ENCODE measurements at places on chromosomes 5 and 9.
A peak's percentile ranks its signal among the peaks of the same experiment; 100 is the strongest.

GRCh38 chr5:29822521-29822920 is 1371.0 kb upstream of the CDH6 start:
- no peak for DNase-seq

DNA sequence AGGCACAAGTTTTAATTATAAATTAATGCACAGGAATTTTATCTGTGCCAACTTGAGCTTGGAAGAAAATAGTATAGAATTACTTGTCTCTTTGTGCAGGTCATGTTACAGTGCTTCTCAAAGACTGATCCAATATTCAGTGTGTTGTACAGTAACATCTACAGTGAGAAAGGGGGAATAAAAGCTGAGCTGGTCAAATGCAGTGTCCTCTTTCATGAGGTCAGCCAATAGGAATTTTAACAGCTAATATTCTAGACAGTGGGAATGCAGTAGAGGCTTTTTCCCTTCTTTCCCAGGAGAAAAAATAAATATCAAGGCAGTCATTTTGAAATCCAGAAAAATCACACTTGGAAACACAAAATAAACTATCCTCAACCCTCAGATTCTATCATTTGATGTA is 95.7 kb upstream of the ITGA1 start:
- DNase-seq, result no peak

DNA sequence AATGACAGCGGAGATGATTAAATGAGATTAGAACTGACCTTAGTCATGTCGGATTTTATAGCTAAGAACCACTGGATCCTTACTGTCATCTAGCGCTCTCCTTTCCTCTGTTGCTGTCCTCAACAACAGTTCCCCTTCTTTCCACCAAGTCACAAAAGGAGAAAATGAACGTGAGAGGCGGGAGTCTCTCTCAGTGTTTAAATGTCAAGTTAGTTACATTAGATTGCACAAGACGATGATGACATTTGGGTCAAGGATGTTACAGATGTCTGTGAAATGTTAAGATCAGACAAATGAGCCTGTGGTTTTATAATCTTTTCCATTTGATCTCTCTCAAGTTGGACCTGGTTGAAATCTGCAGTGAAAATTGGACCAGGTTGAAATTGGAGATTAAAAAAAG is 53.5 kb downstream of the FBXO38 start:
- no peak for DNase-seq

DNA sequence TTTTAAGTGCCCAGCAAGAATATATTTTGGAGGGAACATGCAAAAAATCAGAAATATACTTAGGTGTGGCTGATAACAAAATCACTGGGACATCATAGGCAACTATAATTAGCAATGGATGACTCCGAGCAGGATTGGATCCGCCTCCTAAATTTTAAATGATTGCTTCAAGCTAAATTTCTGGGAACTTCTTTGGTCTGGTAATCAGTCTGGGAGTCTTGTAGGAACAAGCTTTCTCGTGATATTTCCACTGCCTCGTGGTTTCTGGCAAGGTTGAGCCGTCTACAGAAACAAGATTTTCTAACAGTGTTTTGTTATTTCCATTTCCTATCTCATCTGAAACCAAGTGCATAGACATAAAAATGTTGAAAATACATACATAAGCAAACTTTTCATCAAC is 232.6 kb downstream of the BNC2 start:
- no peak for DNase-seq

DNA sequence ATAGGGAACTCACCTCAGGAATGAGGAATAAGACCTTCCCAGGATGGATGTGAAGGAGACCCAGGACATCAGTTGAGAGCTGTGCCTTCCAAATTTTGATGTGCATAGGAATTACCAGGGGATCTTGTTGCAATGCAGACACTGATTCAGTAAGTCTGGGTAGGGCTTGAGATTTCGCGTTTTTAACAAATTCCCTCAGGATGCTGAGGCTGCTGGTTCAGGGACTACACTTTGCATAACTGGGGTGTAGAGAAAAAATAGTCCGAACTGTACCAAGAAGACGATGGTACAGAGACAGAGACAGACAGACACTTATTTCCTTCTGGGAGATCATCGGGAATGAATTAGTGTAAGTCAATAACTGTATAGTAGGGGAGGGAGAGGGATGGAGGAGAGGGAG is 82.3 kb upstream of the FREM1 start:
- no peak for DNase-seq

- DNase-seq, result no peak
Observed at GRCh38 chr5:81751836-81752643, 1.1 kb upstream of the SSBP2 start.

- DNase-seq, result no peak
Observed at GRCh38 chr5:6820851-6821479, 107.7 kb downstream of the TENT4A start.

DNA sequence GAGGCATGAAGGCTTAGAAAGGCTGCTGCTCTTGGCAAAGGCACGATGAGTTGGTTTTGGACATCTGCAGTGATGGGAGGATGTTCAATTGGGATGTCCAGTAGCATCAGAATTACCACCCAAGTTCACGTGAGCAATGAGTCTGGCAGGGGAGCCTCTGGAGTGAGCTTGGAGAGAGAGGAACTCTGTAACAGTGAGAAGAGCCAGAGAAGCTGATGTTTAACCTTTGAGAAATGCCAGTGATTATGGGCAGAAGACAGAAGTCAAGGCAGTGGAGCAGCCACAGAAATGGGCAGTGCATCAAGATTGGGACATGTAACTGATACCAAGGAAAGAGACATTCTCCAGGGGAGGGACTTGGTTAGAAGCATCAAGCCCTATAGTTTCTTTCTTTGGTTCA is 39.8 kb downstream of the SEC61B start:
- DNase-seq, result no peak

- DNase-seq, result peak; percentile 21
Observed at GRCh38 chr9:134099123-134099761, 31.4 kb upstream of the BRD3 start.

GRCh38 chr9:99680191-99680590 is 141.5 kb upstream of the NR4A3 start:
- DNase-seq, result no peak

GRCh38 chr9:126682113-126682810 is 68.5 kb downstream of the LMX1B start:
- no peak for DNase-seq

DNA sequence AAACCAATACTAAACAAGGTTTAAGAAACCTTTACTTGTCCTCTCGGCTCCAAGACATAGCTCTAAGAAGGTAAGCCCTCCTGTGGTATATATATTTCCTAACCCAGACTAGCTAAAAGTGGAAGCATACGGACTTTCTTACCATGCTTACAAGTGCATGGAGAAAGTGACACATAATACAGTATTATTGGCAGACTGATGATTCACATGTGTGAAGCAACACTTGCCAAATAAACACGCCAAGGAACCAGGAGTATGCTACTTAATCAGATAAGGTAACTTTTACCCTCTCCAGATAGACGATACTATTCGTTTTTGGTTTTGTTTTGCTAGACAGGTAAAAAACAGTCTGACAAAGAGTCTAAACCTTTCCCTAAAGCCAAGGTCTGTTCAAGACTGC is 264.1 kb downstream of the MLLT3 start:
- DNase-seq, result no peak

GRCh38 chr5:158154226-158155005 is 295.5 kb upstream of the CLINT1 start:
- DNase-seq, result no peak

DNA sequence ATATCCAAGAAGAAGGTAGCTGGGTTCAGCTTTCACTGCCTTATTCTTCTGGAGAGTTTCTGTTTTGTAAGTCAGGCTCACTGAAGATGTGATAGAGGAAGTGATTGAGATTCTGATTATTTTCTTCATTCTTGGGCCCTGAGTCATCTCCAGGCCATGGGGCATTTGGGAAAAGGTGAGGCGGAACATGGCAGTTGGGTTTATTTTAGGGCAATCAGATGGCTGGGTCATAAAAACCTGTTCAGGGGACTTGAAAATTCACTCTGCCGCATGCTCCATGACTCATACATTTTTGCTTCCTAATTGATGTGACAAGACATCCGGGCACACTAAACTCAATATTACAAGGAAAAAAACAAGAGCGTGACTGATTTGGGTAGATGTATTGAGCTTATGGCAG is 265.7 kb upstream of the KLF4 start:
- no peak for DNase-seq

GRCh38 chr5:89168766-89169165 is 285.8 kb upstream of the MEF2C start:
- DNase-seq, result no peak

DNA sequence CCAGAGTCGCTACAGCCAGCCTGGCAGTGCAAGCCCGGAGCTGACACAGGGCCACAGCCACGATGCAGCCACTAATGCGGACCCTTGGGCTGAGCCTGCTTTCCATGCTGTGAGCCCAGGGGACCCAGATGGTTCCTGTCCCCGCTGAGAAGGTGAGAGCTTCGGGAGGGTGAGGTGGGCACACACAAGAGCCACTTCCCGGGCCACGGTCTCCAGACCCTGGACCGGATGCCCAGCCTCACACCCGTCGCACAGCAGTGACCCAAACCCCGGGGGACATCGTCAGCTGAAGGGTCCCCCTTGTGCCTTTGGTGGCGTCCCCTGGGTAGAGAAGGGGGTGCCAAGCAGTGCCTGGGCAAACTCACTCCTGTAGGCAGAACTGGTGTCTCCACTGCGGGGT is 13.4 kb downstream of the PAEP start:
- DNase-seq, result no peak

GRCh38 chr9:80649001-80649420 is 1040.3 kb downstream of the TLE1 start:
- no peak for DNase-seq

- DNase-seq, result no peak
Observed at GRCh38 chr5:173012882-173013281, 29.3 kb downstream of the ATP6V0E1 start.

DNA sequence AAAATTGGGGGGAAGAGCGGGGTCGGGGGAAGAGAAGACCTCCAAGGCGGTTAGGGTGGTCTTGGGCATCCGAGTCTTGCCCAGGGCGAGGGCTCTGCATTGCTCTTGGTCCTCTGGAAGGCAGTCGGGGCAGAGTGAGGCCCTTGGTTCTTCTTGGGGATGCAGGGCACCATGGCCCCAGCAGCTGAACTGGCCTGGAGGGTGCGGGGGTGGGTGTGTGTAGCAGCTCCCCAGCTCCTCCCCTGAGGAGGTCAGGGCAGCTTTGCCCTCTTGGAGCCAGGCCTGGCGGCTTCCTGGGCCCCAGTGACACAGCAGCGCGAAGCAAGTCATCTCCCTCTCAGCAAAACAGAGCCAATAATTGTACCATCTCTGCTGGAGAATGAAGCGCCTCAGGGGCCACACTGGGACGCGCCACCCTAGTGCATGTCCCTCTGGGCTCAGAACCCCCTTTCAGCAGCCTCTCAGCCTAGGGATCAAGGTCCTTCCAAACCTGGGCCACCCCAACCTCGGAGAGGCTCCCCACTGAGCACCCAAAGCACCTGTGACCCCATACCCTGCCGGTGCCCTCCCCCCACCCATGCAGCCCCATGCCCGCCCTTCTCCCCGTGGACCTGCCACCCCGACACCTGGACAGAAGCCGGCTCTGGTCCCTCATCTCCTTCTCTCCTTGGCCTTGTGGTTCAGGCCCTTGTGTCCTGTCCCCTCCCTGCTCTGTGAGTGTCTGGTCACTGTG is 10.4 kb upstream of the RXRA start:
- no peak for DNase-seq

DNA sequence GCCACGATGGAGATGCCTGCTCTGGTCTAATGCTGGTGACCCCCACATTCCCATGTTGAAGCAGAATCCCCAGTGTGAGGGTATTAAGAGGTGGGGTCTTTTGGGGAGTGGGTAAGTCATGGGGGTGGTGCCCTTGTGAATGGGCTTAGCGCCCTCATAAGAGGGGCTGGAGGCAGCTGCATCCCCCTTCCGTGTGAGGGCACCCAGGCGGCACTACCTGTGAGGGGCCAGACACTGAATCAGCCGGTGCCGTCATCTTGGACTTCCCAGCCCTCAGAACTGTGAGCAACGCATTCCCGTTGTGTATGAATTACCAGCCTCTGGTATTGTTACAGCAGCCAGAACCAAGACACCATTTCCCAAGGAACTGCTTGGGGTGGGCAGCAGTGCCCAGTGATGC is 27.0 kb upstream of the RNF130 start:
- DNase-seq, result no peak

- DNase-seq, result no peak
Observed at GRCh38 chr5:35087991-35088390, 40.2 kb upstream of the AGXT2 start.

DNA sequence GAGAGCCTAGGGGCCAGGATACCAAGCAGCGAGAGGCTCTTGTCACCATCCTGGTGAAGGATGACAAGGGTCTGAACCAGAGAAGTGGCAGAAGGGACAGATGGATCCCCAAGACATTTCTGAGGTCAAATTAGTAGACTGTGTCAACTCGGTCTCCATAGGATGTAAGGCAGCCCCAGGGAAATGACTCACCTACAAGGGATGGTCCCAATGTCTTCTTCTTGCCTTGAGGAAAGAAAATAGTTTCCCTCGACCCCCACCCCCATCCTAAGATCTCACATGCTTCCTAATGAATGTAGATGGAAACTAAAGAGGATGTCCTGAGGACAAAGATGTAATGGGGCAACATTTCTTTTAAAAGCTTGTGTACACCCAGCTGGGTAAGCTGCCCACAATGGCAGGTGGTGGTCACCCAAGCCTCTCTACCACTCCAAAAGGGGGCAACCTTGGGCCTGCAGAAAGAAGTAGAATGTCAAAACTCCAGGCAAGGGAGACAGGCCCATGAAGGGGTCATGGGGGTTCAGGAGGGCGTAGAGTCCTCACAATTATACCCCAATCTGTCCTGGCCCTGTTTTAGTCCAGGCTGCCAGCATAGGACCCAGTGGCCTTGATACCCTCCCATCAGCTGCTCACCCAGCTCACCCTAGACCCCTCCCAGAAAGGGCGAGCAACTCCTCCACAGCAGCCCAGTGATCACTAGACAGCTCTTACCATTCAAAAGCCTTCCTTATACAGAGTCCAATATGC is 187.4 kb downstream of the ACTL7B start:
- no peak for DNase-seq

DNA sequence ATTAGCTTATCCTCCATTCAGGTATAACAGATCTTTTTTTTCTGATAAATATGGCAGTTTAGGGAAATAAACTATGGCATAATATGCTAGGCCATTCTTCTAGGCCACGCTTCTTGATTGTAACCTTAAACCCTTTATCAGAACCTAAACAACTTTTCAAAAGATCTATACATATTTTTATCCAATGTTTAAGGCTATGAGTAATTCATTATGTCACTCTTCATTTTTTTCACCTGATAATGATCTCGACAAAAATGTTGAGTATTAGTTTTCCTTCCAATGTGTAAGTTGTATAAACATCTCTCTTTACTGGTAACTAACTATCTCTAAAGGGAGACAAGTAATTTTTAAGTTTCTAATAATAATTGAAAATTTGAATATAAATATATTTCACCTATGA is 2.4 kb upstream of the PCDHB4 start:
- no peak for DNase-seq

- no peak for DNase-seq
Observed at GRCh38 chr9:6098431-6098830, 83.0 kb upstream of the RANBP6 start.

- no peak for DNase-seq
Observed at GRCh38 chr9:95623640-95624039, 106.9 kb upstream of the PTCH1 start.

- DNase-seq, result no peak
Observed at GRCh38 chr9:100525563-100525962, 52.3 kb upstream of the CAVIN4 start.

- no peak for DNase-seq
Observed at GRCh38 chr5:145937432-145938250, 1.3 kb downstream of the SH3RF2 start.

All from activated CD8-positive, alpha-beta memory T cell treated with anti-CD3 and anti-CD28 coated beads for 1 hour (primary cell).